ENCODE measurements at places on chromosomes 13 and 19.

GRCh38 chr19:53898636-53899341, 10.3 kb upstream of the CACNG7 start:
- DNase-seq = no peak

DNA sequence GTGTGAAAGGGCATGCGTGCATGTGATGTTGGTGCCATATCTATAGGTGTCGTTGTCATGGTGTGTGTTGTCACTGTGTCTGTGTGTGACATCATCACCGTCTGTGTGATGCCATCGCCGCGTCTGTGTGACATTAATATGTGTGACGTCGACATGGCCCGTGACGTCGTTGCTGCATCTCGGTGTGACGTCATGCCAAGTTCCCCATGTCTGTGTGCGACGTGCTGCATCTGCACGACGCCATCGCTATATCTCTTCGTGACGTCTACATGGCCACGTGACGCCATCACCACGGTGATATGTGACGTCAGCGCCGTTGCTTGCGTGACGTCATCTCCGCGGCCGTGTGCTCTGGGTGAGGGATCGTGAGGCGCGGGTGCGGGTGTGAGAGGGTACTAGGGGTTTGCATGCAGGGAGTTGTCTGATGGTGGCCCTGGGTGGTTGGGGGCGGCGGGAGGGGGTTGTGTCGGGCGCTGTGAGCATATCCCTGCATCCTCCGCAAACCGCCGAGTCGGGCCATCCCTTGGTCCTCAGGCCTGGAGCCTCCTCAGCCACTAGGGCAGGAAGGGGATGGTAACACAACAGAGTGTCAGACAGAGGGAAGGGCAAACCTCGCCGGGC, 14.6 kb downstream of the GTPBP3 start:
- no peak for DNase-seq

GRCh38 chr13:85367887-85368286, 431.3 kb downstream of the SLITRK6 start:
- no peak for DNase-seq

DNA sequence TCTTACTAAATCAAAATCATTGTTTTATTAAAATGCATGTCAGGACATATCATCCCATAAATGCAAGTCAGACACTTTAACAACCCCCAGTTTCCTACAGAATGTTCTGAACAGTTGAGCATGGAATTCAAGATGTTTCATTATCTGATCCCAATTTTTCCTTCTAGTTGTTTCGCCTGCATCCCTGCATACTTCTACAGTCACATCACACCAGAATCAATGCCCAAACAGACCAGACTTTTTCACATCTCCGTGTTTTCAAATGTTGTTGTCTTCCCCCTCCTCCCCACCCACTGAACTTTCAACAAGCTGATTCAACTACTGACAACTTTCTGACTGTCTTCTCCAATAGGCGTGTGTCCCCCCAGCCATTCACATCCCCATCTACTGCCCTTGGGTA, 48.6 kb downstream of the LHFPL6 start:
- no peak for DNase-seq

- DNase-seq = peak; percentile 28
These were observed 93.4 kb downstream of the ABCC4 start for GRCh38 chr13:95207769-95208366.

GRCh38 chr19:29625186-29625651, 19.1 kb downstream of the POP4 start:
- DNase-seq = no peak

- no peak for DNase-seq
These were observed 11.1 kb downstream of the PGPEP1 start for GRCh38 chr19:18351544-18351943.

GRCh38 chr13:42279080-42279479, 7.1 kb downstream of the AKAP11 start:
- DNase-seq = no peak

- DNase-seq = no peak
These were observed 383.4 kb downstream of the IRS2 start for GRCh38 chr13:109403012-109403421.

GRCh38 chr19:23437901-23438300, 42.6 kb upstream of the ZNF91 start:
- DNase-seq = no peak

DNA sequence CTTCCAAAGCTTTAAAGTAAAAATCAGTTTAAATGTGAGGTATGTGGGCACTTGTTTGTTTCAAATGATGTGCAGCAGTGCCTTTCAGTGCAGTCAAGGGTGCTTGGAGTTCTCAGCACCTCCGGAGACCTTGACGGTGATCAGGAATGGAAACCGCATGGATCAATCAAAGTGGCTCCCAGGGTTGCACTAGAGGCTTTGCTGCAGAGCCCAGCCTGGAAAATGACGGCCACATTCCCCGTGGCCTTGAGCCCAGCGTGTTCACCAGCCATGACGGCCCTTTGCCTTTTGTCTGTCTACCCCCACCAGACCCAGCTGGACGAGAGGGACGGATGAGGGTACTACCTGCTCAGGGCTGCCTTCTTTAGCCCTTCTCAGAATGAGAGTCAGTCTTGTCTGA, 320.0 kb downstream of the TEX29 start:
- DNase-seq = no peak

DNA sequence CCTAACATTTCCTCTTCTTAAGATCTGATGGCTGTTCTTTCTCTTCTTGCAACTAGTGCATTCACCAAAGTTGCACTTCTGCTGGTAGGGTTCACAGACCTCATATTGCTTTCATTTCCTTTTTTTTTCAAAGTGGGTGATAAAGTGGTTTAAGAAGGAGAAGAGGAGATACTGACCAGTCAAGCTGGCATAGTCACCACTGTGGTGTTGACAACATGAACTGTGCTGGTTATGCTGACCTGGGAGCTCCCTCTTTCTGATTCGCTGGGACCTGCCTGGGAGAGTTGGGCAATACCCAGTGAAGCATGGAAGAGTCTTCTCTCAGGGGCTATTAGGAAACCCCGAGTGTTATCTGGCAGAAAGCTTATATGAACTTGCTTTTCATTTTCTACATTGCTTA, 222.9 kb downstream of the SLITRK5 start:
- DNase-seq = no peak

DNA sequence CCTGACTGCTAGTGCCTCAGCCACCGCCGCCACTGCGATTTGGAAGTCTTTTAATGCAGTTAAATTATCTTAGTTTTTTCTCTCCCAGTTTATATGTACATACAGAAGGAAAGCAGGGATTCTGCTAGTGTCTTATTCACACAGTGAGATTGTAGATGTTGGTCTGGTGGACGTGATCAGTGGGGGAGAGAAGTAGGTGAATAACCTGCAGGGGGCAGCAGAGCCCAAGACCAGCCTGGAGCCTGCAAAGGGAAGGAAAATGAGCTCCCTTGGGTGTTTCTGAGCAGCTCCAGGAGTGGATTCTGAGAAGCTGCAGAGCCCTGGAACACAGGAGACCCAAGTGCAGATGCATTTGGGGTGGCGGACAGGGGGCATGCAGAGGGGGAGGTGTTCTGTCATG, 26.3 kb downstream of the ZNF844 start:
- peak; percentile 77 for DNase-seq

DNA sequence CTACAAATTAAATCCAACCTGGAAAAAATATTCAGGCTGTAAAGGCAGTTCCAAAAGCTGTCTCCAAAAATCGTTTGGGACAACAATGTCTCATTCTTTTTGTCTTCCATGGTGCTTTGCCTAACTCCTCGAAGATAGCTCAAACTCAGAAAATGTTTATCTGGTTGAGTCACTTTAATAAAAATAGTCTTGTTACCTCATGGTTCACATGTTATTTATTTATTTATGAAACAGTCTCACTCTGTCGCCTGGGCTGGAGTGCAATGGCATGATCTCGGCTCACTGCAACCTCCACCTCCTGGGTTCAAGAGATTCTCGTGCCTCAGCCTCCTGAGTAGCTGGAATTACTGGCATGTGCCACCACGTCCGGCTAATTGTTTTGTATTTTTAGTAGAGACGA, 4.9 kb upstream of the BRD4 start:
- DNase-seq = no peak

DNA sequence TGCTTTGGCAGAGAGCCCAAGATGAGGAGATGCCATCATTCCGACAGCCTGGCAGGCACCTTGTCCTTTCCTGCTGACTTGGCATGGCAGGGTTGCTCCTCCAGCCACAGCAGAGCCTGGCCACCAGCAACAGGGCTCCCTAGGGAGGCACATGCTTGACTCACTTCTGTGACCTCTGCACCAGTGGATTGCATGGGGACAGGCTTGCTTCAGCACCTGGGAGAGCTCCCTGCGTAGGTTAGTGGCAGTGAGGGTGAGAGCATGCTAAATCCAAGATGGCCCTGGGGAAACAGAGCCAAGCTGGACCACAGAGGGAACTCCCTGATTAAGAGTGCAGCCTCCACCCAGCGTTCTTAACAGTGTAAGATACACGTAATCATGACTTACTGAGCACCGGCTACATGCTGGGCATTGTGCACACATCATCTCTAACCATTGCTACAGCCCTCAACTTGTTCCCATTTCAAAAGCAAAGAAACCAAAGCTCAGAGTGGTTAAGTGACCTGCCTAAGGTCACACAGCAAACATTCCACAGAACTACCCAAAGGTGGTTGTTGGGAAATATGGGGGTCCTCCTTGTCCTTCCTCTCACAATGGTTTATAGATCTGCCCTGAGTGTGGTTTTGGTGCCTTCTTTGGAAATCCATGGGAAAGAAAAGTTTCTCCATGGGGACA, 116.6 kb upstream of the UQCRFS1 start:
- DNase-seq = peak; percentile 7

- DNase-seq = no peak
These were observed 14.8 kb downstream of the GPALPP1 start for GRCh38 chr13:45004096-45004495.

DNA sequence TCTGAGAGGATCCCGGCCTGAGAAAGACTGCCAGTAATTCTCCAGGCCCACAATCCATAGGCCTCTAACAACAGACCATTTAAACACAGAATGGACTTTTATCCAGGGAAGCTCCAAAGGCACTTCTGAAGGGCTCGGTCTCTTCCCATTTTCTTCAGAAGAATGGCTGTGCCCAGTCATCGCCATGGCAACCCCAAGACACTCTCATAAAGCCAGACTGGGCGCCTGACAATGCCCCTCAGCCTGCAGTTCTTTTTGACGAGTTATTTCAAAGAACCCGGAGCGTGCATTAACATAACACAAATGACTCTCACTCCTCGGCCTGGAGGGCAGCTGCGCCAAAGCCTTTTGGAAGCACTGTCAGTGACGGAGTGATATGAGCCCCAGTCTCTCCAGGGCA, 61.0 kb downstream of the RASA3 start:
- DNase-seq = no peak

DNA sequence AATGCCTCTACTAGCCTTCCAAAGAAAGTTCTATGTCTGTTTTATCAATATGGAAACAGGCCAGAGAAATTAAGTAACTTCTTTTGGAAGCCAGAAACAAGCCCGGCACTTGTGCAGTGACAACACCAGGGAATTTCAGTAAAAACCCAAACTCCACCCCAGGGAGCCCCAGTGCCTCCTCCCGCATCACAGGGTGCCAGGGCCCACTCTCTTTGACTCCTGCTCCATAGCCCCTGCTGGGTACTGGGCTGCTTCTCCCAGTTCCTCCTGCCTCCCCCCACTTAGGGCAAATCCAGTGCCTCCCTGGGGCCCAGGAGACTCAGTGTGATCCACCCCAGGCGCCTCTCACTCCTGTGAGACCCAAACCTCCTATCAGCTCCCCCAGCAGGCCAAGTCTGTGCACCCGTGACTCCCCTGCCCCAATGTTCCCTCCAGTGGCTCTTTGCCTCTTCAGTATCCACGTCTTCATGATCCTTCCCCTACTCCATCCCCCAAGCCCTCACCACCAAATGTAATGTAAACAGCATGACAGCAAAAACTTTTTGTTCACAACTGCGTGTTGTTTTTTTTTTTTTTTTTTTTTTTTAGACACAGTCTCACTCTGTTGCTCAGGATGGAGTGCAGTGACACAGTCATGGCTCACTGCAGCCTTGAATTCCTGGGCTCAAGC, 2.3 kb upstream of the FFAR3 start:
- peak; percentile 9 for DNase-seq

DNA sequence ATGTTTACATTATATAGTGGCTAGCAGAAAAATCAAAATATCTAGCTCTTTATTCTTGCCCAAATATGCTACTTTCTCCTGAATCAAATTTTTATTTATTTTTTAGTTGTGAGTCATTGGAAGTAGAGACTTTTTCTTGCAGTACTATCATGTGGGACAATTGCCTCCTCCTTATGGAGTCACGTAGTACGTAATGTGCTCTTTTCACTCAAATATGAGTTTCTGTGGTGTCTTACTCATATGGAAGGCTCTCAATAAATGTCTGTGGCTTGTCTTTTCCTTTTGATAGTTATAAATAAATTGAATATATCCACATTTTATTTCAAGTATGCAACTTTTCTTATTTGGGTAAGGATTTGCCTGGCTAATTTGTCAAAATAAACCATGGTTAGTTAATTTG, 1411.0 kb upstream of the SLC10A2 start:
- no peak for DNase-seq

DNA sequence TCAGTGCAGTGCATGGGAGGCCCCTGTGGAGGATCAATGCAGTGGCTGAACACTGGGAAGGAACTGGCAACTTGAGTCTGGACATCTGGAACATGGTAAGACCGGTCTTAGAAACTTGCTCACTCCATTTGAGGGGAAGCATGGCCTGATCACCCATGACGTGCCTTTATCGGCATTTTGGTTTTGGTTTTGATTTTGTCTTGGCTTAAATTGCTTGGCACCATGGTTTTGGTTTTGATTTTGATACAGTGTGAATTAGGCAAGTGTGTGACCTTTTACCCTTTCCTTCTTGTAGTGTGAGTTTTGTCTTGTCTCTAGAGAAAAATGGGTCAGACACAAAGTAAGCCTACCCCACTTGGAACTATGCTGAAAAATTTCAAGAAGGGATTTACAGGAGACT, 77.3 kb downstream of the ZNF486 start:
- no peak for DNase-seq

- DNase-seq = peak; percentile 56
These were observed 1.3 kb downstream of the SOX21 start for GRCh38 chr13:94710881-94711560.

- DNase-seq = no peak
These were observed 1.9 kb downstream of the TBC1D17 start for GRCh38 chr19:49879243-49879963.

- no peak for DNase-seq
These were observed 22.9 kb upstream of the POMP start for GRCh38 chr13:28636069-28636468.

DNA sequence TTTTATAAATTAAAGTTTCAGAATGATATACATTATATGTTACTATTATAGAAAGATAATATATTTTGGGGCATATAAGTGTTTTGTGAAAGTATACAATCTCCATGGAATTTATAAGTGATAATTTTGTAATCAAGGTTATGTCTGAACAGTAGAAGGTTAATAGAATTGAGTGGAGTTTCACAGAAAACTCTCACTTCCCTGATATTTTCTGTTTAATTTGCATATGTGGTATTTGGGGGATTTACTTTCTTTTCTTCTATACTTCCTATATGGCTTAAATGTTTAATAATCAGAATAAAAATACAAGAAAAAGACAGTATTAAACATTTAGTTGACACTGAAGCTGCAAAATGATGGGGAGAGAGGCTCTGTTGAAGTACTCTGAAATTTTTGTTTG, 848.5 kb downstream of the DACH1 start:
- DNase-seq = no peak

Data from GM10248 (cell line).